ENCODE measurements at places on chromosomes 6 and 20.

DNA sequence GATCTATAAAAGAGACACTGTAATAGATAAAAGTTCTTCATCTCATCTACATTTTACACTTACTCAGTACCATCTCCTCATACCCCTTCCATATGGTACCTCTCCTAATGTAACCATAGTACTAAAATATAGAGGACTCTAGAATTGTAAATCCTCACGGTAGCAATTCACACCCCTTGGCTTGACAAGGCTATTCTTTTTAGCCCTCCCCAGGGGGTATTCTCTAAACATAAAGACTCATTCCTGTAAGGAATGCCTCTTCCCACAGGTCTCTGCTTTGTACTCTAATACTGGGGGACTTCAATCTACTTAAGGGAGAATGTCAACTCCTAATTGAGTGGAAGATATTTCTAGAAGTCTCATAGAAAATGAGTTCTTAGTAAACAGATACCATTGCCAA lies 85.9 kb downstream of the VIP start:
- no peak for DNase-seq

- DNase-seq, result no peak
Measured at GRCh38 chr6:44056392-44057237, 70.6 kb downstream of the MRPL14 start.

- DNase-seq, result no peak
Measured at GRCh38 chr20:52454660-52455059, 263.1 kb upstream of the ZFP64 start.

- no peak for DNase-seq
Measured at GRCh38 chr6:163176097-163176496, 238.4 kb upstream of the QKI start.

GRCh38 chr6:24666097-24666640 lies 530 bp downstream of the TDP2 start:
- DNase-seq, result no peak

DNA sequence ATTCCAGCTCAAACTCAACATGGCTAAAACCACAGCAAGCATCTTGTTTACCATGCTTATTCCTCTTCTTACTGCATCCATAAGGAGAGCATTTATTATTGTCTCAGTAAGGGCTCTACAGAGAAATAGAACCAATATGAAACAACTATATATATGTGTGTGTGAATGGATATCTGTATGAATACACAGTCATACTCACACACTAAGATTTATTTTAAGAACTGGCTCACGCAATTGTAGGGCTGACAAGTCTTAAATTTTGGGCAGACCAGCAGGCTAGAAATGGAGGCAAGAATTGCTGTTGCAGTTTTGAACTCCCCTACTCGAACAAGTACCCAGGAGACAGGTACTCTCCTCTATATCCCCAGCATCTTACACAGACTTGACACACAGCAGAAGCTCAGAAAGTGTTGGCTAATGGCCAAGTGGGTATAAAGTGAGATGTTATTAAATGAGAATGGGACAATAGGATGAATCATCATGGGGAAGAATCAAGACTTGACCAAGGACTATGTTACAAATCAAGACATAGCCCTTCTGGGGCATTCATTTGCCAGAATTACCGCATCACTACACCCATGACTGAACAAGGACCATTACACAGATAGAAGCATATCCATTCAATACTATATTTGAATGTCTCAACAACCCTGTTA lies 13.0 kb downstream of the ZHX3 start:
- DNase-seq, result no peak

GRCh38 chr6:151805286-151805840 lies 2.1 kb upstream of the ESR1 start:
- no peak for DNase-seq

DNA sequence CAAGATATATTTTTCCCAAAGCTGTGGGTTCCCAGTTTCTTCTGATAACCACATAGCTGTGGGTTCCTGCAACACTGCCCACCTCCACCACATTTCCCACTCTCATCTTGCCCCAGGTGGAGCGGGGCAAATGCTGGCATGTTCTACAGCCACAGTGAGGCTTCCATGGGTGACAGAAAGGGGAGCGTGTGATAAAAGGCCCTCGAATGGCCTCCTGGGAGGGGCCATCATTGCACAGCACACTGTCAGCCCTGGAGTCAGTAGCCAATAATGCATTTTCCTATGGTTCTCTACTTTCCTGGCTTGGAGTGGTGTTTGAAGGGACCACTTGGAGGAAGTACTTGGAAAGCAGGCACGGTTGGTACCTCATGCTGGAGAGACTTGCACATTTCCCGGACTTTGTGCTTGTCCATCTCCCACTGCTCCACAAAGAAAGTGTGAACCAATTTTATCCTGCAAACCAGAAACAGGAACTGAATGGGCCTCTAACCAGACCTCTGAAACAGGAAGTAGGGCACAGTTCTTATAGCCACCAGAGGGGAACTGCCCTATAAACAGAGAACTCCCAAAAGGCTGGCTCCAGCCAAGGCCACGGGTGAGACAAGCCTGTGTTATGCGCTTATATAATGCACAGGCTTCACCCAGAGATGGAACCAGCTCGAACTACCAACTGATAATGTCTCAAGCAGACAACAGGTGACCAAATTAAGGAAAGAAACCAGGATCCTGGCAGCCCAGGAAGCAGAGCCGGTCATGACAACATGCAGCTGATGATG lies 8.6 kb downstream of the MAP3K5 start:
- DNase-seq, result no peak

DNA sequence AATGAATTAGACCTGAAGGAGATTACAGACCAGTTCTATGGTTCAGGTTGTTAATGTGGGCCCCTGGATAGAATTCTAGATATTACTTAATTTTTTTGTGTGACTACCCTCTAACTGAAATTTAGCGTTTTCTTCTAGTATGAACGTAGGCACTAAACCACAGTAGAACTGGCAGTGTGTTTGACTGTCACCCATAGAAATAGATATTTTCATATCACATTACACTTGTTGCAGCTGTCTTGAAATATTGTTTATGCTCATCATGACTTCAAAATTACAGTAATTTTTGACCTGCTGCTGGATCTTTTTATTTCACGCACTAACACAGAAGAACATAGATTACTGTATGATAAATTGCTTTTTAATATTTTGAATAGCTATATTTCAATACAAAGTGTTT lies 31.6 kb downstream of the E2F3 start:
- DNase-seq, result no peak

Measured in stimulated activated CD8-positive, alpha-beta memory T cell treated with anti-CD3 and anti-CD28 coated beads, Interleukin-4, amount 100 ng/mL, for 1 hour (primary cell).